ENCODE measurements at places on chromosomes 13 and 19.
A peak's percentile ranks its signal among the peaks of the same experiment; 100 is the strongest.

DNA sequence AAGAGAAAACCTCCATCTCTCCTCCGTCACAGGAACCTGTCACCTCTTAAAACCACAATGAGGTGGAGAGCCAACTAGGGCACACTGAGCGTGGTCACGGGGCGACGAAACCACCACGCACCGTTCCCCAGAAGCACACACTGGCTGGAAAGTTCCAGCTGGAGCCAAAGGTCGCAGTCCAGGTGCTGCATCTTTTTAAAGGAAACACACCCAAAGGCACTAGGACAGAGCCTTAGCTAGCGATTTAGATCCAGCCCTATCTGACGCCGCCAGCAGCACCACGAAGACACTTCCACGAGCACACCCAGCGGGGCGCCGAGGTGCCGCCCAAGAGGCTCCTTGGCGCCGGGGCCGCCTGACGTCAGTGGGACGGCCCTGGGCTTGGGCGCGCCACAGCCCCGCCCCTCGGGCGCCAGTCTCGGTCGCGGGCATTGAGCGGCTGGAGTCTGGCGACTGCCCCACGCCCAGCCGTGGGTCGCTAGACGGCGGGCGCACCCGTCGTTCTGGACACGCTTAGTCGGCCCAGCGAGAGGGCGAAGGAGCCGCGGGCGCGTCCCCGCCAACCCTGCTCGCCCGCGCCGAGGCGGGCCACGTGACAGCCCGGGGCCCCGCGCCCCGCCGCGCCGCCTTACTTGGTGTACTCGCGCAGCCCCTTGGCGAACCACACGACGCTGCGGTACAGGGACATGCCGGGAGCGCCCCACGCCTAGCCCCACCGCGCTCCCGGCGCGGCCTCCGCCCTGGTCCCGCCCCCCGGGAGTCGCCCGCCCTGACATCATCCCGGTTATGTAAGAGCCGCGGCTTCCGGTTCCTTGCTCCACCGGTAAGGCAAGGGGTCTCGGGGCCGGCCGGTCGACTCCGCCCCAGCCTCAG is at the start of gene DHRS12:
TSS of gene DHRS12 (minus strand) at position 742 of the 873 bp plus-strand sequence. CDS start 4,504 bp downstream, outside the sequence.
- DNase-seq, result peak; percentile 72

GRCh38 chr13:42272115-42272803 is at the start of gene AKAP11:
TSS of gene AKAP11 (plus strand) at chr13:42272152. CDS start at chr13:42286349, 14,197 bp downstream.
- peak; percentile 27 for DNase-seq

- DNase-seq, result no peak
These were observed 53.9 kb downstream of the OR10H4 start for GRCh38 chr19:16002406-16003384.

DNA sequence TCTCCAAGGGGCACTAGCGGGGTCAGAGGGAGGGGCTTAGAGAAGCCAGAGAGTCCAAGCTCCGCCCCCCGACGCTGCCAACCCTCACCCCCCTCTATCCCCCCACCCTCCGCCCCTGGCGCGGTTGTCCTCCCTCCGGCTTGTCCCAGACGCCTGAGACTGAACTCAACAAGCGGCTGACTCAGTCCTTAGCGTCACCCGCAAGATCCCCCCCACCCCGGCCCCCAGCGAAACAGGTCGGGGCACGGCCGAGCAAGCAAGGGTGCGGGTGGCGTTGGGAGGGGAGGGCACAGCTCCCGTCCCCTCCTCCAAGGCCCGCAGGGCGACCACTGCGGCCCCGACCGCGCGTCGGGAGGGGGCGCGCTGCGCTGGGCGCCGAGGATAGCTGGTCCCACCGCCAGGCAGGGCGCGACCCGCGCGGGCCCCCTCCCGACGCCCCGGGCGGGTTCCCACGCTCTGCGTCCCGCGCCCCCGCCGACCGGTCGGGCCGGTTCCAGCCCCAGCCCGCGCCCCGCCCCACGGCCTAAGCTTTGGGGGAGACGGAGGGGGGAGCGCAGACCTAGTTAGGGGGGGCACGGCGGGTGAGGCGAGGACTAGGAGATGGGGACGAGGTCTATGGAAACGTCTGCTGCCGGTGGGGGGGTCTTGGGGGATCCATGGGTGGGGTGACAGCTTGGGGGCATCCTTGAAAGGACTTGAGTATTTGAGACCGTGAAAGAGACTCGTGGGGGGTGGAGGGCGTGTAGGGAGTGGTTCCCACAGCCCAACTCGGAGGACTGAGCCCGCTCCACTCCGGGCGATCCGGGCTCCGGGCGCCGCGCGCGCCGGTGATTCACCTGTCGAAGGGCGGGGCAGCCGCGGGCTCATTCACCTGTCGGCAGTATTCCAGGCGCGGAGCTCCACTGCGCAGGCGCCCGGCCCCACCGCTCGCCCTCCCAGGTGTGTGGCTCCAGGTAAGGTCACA is 5.1 kb downstream of the NOTCH3 start:
- no peak for DNase-seq

DNA sequence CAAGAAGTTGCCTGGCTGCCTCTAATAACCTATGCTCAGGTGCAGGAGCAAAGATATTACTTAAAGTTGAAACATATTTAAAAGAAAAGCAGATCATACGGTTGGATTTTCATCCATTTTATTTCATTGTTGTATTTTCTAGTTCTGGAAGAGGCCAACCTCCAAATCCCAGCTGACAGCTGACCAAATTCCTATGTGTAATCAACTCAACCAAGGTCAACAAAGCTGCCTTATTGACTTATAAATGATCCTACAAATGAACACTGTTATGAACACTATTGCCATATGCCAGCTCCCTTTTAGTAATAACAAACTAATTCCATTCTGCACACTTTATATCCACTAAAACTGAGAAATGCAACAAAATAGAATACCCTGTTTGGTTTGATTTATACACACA is 1537.4 kb downstream of the SLITRK1 start:
- no peak for DNase-seq

GRCh38 chr13:28658539-28658795 is 463 bp upstream of the POMP start:
- no peak for DNase-seq

GRCh38 chr13:34657716-34658115 is 284.4 kb upstream of the NBEA start:
- no peak for DNase-seq

- DNase-seq, result no peak
These were observed 2.9 kb upstream of the HOOK2 start for GRCh38 chr19:12778017-12778904.

GRCh38 chr19:50921426-50922316 is 10.5 kb upstream of the KLK4 start:
- no peak for DNase-seq

GRCh38 chr13:59730026-59730425 is 433.7 kb downstream of the DIAPH3 start:
- DNase-seq, result no peak

DNA sequence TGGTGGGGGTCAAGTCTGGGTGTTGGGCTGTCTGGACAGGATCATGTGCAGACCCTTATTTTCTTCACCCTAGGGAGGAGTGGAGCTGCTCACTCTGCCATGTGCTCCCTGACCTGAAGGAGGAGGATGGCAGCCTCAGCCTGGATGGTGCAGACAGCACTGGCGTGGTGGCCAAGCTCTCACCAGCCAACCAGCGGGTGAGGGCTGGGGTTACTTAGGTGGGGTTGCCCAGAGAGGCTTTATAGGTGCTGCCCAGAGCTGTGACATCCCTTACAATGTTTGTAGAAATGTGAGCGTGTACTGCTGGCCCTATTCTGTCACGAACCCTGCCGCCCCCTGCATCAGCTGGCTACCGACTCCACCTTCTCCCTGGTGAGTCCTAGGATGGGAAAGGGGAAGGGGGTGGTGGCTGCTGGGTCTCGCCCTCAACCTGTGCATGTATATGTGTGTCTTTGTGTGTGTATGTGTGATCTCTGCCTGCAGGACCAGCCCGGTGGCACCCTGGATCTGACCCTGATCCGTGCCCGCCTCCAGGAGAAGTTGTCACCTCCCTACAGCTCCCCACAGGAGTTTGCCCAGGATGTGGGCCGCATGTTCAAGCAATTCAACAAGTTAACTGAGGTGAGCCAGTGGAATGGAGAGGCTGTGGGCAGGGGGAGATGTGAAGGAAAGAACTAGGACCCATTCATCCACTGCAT is 5.1 kb downstream of the CHMP2A start:
- DNase-seq, result no peak

DNA sequence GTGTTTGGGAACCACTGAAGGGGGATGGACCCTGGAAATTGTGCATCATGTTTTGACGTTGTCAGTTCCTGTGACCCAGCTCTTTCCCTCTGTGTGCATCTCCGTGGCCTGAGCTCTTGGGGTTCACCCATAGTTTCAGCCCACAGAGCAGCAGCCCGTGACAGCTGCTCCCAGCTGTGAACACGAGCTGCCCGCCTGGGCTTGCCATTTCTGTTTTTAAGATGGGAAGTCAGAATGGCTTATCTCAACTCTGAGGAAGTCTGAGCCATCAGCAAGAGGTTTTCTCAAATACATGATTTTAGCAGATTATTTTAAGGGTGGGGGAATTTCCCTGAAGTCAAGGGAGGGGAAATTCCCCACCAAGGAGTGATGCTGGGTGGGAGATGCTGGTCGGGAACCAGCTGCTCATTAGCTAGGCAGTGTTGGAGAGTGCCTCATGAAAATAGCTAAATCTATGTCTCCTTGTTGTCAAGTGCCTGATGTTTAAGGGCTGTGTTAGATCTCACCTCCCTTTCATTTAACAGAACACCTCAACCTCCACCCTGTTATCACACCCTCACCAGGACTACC is 34.8 kb upstream of the C1QTNF9 start:
- peak; percentile 41 for DNase-seq

DNA sequence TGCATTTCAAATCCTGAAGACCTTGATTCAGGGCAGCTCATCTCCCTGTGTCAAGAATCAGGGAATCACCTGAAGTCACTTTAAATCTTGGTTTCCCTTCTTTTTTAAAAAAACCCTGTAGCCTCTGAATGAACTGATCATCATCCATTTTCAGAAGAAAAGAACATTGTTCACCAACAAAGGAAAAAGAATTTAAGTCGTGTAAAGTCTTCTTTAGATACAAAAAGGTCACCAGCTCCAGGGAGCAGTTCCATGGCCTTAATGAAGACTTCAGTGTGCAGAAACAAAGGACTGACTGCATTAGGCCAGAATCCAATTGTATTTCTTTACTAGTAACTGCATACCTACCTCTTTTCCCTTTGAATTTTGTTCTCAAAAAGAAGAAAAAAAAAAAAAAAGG is 245.0 kb downstream of the ABCC4 start:
- no peak for DNase-seq

DNA sequence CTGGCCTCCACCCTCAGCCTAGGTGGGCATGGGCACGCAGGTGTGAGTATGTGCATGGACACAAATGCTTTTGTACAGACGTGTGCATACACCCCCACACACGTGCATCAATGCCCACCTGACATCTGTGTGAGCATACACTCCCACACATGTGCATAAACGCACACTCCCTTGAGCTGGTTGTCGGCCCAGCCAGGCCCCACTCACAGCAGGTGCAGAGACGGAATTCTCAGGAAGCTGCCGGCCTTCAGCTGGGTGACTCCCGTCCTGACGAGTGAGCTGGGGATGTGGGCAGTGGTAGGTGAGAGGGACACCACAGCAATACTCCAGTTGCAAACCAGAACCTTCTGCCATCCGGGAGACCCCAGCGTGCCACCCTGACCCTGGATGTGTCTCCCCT is 1.0 kb downstream of the LGI4 start:
- DNase-seq, result no peak

DNA sequence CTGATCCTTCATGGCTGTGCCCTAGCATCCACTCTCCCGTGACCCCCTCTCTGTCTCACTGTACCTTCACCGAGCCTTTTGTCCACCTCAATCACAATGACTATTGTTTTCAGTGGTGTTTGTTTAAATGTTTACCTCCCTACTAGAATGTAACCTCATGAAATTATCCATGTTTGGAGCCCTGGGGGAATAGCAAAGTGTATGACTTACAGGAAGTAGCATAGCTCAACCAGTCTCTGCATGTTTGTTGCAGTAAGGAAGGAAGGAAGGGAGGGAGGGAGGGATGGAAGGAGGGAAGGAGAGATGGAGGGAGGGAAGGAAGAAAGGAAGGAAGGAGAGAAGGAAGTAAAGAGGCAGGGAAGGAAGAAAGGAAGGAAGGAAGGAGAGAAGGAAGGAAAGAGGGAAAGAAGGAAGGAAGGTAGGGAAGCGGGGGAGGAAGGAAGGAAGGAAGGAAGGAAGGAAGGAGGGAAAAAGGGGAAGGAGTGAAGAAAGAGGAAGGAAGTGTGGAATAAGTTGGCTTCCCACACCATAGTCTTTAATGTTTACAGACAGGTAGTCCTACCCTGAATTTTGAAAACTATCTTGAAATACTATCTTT is 421.4 kb downstream of the COG6 start:
- no peak for DNase-seq

DNA sequence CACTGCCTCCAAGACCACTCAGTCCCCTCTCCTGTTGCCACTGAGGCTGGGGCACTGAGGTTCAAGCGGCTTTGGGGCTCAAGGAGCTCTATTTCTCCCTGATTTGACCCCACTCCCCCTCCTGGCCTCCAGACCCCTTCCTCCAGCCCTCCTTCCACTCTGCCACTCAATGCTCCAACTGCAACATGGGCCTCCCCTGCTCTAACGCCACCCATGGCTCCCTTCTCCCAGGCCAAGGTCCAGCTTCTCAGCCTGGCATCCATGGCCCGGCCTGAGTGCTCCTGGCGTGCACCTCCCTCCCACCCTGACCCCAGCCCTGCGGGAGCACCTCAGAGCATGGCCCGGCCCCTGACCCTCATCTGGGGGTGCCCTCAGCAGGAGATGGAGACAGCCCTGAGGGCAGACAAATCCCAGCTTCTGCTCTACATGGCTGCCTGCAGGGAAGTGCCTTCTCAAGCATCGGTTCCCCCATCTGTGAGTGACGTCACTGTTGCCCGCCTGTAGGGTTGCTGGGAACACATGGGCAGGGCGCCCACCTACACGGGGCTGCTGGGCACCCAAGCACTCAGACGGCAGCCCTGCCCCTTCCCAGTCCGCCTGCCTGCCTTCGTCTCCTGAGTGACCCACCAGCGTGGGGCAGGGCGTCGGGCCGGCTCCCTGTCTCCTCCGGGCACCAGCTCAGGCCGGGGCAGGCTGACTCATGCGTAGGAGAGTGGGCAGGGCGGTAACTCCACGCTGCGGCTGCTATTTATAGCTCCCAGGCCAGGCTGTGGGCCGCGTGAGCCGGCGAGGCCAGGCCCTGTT is 1.6 kb upstream of the DIRAS1 start:
- DNase-seq, result no peak

- no peak for DNase-seq
These were observed 147.3 kb upstream of the GPC6 start for GRCh38 chr13:93079294-93079693.

DNA sequence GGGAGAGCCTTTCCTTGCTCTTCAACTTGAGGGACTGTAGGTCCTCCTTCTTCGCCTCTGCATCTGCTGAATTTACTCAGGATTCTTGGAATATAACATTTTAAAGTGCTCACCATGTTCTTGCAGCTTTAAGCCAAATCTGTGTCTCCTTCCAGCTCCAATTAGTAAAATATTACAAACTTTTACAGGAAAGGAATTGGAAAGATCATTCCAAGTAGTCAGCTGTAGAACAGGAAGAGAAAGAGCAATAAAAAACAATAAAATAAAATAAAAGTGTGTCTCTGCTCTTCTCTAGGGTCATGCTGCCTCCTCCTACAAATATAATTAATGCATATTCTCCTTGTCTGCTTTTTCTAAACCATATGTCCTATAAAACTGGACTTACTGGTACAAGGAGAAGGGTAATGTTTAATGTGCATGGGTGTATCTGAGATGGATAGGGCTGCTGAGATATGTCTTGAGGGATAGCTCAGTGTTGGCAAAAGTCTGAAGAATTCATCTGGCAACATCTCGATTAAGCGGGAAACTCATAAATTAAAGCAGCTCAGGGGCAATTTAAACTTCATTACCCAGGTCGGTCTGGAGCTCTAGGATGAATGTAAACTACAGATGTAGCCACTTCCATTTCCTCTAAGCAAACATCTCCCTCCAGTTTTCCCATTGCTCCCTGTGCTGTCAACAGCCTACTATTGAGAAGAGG is 25.0 kb downstream of the ENOX1 start:
- DNase-seq, result no peak

- no peak for DNase-seq
These were observed 15.5 kb downstream of the TMPRSS9 start for GRCh38 chr19:2375353-2376121.
